HTR-8/SVneo (cell line): ENCODE measurements at places on chromosomes 11 and 22.

GRCh38 chr22:39430576-39431150 is 26.1 kb upstream of the MGAT3 start:
- no peak for DNase-seq

DNA sequence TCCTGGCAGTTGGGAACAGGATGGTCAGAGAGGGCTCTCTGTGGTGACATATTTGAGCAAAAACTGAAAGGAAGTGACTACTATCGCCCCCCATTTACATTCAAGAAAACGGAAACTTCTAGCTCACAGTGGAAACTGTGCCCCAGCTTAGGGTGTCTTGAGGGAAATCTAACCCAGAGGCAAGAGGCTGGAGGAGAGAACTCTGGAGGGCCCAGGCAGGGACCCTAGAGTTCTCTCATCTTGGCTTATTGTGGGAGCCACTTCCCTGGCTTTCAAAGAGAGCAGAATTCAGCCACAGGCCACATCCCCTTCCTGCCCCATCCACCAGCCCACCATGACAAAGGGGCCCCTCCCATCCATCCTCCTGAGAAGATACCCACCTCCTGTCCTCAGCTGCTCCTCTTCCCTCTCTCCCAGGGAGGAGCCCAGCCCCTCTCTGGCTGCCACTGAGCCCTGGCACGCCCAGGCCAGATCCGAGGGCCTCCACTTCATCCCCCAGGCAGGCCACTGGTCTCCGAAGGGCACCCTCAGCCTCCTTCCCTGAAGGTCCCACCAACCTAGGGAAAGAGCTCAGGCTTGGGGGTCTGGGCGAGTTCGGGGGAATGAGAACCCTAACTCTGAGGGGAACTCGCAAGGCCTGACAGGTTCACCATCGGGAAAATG is 1.6 kb upstream of the TMPRSS13 start:
- no peak for DNase-seq

GRCh38 chr22:48757985-48758561 is 1069.6 kb downstream of the BRD1 start:
- DNase-seq, result no peak

GRCh38 chr22:22554587-22555284 is 4.3 kb downstream of the PRAME start:
- DNase-seq, result no peak

DNA sequence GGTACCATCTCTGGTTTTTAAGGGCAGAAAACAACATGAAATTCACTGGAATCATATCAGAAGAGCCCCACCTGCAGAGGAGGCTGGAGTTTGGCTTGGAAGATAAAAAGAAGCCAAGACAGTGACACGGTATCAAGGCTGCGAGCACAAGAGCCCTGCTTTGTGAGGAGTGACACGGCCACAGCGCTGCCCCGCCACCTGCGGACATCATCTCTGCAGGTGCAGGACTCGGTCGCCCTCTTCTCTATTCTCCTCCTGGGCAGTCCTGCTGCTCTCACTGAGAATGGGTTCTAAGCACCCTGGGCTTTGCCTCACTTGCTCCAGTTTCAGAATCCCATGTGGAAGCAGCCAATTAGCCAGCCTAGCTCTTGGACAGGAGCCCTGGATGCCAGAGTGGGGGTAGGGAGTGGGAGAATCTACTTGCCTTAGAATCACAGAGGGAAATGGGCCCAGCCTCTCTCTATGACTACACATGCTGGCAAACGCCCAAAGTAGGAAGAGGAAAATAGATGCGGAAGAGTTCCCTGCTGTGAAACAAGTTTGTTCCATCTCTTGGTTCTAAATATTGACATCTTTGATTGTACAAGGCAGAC is 17.1 kb downstream of the APOL4 start:
- DNase-seq, result no peak

DNA sequence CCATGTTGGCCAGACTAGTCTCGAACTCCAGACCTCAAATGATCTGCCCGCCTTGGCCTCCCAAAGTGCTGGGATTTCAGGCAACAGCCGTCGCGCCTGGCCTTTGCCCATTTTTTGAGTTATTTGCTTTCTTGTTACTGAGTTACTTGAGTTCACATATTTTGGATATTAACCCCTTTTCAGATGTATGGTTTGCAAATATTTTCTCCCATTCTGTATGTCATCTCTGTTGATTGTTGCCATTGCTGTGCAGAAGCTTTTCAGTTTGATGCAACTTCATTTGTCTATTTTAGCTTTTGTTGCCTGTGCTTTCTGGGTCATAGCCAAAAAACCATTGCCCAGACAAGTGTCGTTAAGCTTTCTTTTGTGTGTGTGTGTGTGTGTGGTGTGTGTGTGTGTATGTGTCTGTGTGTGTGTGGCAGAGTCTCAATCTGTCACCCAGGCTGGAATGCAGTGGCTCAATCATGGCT is 6.8 kb downstream of the TSGA10IP start:
- no peak for DNase-seq

- no peak for DNase-seq
These were observed 7.3 kb downstream of the C22orf31 start for GRCh38 chr22:29054251-29054767.
